Activated T-cell treated with anti-CD3 and anti-CD28 coated beads, Interleukin-2, amount 50 U/mL, for 72 hours (primary cell): ENCODE measurements at places on chromosomes 2 and 18. TPM values are rescaled to one million over a fixed set of nuclear protein-coding genes. Genes with fewer than 3 reads are reported as not detected.

GRCh38 chr18:31791817-31792579, 31.3 kb upstream of the SLC25A52 start:
- no peak for DNase-seq

- no peak for DNase-seq
Measured at GRCh38 chr2:140085674-140086073, 1305.5 kb upstream of the NXPH2 start.

GRCh38 chr2:36455788-36456187, 100.2 kb downstream of the CRIM1 start:
- no peak for DNase-seq

DNA sequence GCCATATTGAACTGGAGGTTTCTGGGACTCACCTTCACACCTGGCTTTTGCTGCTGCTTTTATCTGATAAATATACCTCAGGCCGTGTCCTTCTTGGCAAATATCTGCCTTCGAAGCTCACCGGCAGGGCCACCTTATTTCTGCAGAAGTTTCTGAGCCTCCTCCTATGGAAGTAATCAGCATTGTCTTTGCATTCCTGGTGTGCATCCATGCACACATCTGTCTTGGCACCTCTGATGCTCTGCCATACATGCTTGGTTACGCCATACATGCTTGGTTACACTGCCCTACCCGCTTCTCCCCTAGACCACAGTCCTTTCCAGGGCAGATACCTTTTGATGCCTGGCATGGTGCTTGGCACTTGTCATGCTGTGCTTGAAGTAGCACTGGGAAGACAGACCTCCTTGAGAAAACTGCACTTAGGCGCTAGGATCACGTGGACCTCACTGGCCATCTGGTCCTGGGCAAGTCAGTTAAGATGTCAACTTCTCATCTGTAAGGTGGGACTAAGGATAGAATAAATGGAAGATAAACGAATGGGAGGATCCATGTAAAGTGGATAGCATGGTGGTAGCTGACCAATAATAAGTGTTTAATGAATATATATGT, 66.8 kb downstream of the ZNF236 start:
- no peak for DNase-seq

- no peak for DNase-seq
Measured at GRCh38 chr2:28618221-28619141, 122.6 kb downstream of the PLB1 start.

GRCh38 chr18:50377061-50377798, 2.4 kb downstream of the SKA1 start:
- DNase-seq, result no peak

- DNase-seq, result no peak
Measured at GRCh38 chr2:130806370-130806769, 30.3 kb upstream of the ARHGEF4 start.

- peak; percentile 7 for DNase-seq
Measured at GRCh38 chr2:209425471-209426071, 1.7 kb downstream of the MAP2 start.

- DNase-seq, result no peak
Measured at GRCh38 chr18:47898696-47899095, 31.8 kb downstream of the SMAD2 start.

- peak; percentile 57 for DNase-seq
Measured at GRCh38 chr18:75408554-75409506, 18.7 kb downstream of the SMIM21 start.

GRCh38 chr2:69628325-69629021, 15.1 kb downstream of the AAK1 start:
- DNase-seq, result no peak

DNA sequence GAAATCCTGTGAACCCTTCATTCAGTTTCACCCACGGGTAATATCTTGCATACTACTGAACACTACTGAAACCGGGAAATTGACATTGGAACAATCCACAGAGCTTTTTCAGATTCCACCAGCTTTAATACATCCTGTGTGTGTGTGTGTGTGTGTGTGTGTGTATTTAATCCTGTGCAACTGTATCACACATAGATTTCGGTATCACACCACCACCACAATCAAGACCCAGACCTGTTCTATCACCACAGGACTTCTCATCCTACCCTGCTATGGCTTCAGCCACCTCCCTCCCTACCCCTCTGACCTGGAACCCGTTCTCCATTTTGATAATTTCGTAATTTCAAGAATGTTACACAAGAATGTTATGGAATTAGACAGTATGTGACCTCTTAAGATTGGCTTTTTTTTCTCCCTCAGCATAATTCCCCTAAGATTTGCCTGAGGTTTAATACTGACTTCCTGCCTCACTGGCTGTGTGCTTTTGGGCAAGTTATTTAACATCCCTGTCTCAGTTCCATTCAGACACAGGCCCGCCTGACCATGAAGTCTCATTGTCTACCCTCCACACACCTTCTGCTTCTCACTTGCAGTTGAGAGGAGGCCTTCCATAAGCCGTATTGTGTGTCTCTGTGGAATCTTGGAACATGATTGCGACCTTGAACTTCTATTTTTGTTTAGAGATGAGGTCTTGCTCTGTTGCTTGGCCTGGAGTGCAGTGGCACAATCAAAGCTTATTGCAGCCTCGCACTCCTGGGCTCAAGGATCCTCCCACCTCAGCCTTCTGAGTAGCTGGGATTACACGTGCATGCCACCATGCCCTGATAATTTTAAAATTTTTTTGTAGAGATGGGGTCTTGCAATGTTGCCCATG, 14.4 kb upstream of the TMEM131 start:
- DNase-seq, result no peak

DNA sequence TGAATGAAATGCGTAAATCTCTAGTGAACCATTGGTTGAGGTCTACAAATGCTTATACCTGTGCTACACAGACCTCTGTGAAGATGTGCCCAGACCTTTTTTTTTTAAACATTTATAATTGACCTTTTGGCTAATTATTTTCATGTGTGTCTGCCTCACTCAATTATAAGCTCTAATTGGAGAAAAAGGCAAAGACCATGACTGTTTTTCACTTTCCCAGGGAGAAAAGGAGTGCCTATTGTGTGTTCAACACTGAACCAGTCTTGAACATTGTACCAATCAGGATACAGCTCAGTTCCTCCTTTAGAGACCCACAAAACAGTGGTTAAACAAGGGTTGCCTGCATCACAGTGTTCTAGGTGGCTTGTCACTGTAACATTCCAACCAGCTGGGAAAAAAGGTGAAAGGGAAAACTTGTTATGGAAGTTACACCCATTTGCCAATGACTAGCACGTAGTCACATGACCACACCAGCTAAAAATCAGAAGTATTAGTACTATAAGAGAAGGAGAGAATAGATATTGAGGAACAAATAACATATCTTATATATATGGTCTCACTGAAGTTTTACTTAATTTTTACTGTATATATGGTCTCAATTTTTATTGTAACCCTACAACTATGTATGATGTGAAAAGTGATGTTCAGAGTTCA, 13.4 kb downstream of the TANK start:
- no peak for DNase-seq

DNA sequence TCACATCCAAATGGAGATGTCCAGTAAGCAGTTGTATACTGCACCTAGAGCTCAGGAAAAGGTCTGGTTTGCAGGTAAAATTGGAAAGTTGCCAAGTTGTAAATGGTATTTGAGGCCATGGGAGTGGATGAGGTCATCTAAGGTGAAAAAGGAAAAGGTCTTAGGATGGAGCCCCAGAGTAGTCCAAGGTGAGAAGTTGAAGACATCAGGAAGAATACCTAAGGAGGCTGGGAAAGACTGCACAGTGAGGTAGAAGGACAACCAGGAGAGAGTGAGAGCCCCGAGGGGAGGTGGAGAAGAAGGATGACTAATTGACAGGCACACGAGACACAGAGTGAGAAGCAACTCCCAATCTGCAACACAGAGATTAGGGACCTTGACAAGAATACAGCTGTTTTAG, 10.7 kb downstream of the DPP4 start:
- no peak for DNase-seq

DNA sequence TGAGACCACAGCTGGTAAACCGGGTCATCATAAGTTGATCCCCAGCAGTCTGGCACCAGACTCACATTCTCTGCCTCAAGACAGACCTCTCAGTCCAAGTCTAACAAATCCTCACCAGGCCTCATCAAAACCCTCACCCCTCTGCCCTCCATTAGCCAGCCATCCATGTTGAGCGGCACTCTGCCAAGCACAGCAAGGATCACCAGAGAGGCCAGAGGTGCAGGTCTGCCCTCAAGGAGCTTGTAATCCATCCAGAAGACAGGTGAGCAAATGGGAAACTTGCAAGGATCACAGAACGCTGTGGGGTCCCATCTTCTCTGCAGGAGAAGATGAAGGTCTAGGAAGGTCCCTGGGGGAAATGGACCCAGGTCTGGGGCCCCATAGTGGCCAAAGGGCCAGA, 63.6 kb downstream of the TNS1 start:
- DNase-seq, result no peak

DNA sequence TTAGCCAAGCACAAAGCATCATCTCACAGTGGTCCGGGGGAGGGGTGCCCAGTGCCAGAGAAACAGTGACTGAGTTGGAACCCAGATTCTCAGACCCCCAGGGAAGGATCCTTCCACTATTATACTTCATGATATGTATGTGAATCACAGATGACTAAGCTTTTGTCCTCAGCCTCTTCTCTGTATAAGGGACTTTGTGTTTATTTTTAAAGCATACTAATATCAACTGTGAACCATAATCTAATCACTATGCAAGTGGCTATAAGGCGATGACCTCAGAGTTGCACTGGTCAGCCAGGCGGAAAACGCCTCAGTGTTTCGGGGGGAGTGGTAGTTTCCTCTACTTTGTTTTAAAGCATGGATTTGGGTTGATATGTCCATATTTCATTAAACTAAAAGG, 160.4 kb upstream of the TMEM200C start:
- DNase-seq, result no peak

DNA sequence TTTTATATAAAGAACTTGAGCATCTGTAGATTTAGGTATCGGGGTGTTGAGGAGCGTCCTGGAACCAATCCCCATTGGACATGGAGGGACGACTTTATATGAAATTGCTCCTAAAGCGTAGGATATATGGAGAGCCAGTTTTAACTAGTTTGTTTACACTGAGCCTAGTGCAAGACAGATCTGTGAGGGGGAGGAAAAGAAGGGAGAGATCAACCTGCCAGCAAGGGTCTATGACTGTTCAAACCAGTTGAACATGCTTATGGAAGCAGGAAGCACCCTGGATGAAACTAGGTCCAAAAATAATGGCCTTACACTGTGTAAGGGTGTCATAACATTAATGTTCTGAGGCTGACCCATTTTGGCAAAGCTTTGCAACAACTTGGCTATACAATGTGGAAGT, 34.0 kb upstream of the SLC40A1 start:
- DNase-seq, result no peak

DNA sequence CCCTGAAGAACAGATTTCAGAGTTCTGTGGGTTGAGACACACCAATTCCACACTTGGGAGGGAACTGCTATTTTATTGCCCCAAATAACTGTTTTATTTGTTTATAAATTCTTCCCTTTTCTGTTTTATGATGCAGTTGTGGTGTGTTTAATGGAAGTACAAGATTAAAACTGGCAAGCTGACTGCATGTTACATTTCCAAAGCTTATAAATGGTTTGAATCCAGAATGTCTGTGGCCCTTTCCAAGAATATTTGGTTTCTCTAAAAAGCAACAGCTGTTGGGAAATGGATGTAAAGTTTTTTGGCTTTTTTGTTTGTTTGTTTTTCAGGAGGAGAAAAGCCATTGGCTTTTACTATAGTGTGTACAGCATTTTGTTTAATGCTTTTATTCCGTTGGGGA, 234.5 kb downstream of the MTX2 start:
- no peak for DNase-seq

DNA sequence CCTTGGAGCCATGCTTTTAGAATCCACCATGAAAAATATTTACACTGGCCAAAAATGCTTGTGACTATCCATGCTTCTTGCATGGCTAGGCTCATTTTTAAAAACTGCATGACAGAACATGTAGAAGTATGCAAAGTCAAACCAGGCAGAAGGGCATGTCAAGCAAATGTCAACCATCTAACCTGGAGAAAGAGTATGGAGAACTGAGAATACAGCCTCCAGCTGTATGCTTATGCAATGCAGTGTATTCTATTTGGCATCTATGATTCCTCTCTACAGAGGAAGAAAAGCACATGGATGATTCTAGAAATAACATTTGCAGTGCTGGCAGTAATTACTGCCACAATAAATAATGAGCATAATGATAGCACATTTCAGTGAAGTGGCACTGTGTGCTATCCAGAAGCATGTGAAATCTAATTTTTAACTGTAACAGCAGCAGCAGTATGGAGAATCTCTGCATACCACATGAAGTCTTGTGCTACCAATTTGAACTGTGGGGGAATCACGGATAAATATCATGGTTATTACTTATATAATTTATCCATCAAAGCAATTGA, 87.3 kb upstream of the CCDC141 start:
- no peak for DNase-seq

DNA sequence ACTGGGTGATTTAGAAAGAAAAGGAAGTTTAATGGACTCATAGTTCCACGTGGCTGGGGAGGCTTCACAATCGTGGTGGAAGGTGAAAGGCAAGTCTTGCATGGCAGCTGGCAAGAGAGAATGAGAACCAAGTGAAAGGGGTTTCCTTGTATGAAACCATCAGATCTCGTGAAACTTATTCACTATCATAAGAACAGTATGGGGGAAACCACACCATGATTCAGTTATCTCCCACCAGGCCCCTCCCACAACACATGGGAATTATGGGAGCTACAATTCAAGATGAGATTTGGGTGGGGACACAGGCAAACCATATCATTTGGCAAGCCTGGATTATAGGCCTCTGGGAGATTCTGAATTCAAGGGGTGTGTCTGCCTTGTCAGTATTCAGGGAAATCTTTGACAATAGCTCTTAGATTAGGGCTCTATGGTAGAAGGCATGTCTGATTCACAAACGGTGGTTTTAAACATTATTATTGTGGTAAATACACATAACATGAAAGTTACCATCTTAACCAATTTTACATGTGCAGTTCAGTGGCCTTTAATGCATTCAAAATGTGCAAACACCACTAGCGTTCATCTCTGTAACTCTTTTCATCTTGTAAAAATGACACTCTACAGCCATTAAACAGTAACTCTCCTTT, 15.3 kb upstream of the PLB1 start:
- DNase-seq, result no peak

GRCh38 chr2:104049438-104049837, 804.5 kb upstream of the POU3F3 start:
- no peak for DNase-seq

DNA sequence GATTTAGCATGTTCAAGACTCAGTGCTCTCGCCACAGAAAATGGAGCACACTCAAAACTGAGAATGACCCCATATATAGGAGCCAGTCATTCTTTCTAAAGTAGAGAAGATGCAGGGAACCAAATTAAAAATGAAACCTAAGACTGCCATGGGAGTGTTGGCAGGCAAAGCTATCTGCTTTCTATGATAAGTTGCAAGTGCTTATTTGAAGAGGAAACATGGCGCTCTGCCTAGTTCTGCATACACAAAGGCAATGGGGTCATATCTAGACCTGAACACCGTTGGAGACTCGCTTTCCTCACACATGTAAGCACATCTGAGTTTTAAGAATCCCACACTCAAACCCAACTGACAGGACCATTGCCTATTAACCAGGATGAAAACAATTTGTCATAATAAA, 292.5 kb downstream of the ALK start:
- DNase-seq, result no peak

Gene CHRNA1
- total RNA-seq, result not detected

Gene ZSWIM2
- total RNA-seq, result not detected

Gene DSG4
- total RNA-seq, result not detected

Gene CXCR2
- 0.48 TPM for total RNA-seq

Gene ZDBF2
- total RNA-seq, result 15.2 TPM

Gene LYG2
- not detected for total RNA-seq

Gene HRH4
- 0.10 TPM for total RNA-seq

Gene BMP10
- not detected for total RNA-seq

Gene EPAS1
- 50.8 TPM for total RNA-seq

Gene IL37
- not detected for total RNA-seq

Gene MSGN1
- total RNA-seq, result not detected
